ENCODE measurements at places on chromosomes 16 and 17.

DNA sequence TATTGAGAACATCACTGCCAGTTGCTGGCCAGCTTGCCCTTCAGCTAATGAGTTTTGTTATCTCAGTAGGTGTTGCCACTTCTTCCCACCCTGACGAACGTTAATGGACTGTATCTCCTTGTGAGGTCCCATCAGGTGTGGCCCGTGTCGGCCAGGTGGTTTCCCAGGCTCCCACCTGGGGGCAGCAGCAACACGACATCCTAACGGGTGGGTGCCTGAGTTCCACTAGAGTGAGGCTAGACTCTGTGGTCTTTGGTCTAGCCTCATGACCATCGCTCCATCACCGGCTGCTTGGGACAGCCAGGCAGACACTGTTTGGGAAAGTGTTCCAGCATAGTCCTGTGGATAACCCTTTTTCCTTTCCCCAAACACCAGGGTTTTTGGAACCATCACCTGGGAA lies 45.6 kb upstream of the LCMT1 start:
- H3K4me1 ChIP-seq = peaks cover 53% of the 10 kb centered on the region
- peaks cover 2% of the 10 kb centered on the region for H3K27me3 ChIP-seq
- H3K36me3 ChIP-seq = no peaks in the 10 kb centered on the region

GRCh38 chr17:9356488-9356911 lies 219.1 kb downstream of the STX8 start:
- H3K27ac ChIP-seq = no peak overlapping the region
- H3K27me3 ChIP-seq = no peaks in the 10 kb centered on the region
- H3K4me1 ChIP-seq = no peaks in the 10 kb centered on the region
- DNase-seq = no peak
- H3K36me3 ChIP-seq = peaks cover 3% of the 10 kb centered on the region

DNA sequence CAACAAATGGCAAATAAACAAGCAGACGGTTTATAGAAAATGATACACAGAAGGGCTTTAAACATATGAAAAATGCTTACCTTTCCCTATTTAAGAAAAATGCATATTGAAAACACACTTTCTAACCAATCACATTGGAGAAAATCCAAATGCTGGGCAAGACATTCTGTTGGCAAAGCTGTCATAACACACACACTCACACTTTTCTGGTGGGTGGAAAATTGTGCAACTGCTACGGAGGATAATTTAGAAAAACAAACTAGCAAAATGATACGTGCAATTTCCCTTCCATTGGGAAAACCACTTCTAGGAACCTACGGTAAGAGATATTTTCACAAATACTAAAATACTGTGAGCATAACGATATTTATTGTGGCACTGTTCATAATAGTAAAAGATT lies 9.8 kb upstream of the MYH3 start:
- no peak overlapping the region for H3K4me3 ChIP-seq
- no peaks in the 10 kb centered on the region for H3K27me3 ChIP-seq
- peaks cover 11% of the 10 kb centered on the region for H3K36me3 ChIP-seq
- no peak for DNase-seq
- H3K4me1 ChIP-seq = no peaks in the 10 kb centered on the region

- H3K36me3 ChIP-seq = peaks cover 38% of the 10 kb centered on the region
- no peak for DNase-seq
- H3K27me3 ChIP-seq = no peaks in the 10 kb centered on the region
- no peaks in the 10 kb centered on the region for H3K4me1 ChIP-seq
- no peak overlapping the region for H3K4me3 ChIP-seq
- H3K27ac ChIP-seq = no peak overlapping the region
Measured at GRCh38 chr17:8266648-8267479, 17.8 kb downstream of the PFAS start.

GRCh38 chr17:78864117-78864516 lies 23.5 kb upstream of the USP36 start:
- H3K36me3 ChIP-seq = no peaks in the 10 kb centered on the region
- no peak overlapping the region for H3K4me3 ChIP-seq

DNA sequence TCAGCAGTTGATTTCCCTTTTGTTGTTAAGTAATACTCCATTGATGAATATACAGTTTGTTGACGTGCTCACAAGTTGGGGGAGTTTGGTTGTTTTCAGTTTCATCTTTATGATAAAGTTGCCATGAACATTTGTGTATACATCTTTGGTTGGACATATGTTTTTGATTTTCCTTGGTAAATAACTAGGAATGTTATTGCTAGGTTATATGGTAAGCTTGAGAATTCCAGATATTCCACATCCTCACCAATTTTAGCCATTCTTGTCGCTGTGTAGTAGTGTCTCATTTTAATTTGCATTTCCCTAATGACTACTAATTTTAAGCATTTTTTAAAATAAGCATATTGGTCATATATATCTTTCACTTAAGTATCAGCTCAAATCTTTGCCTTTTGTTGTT lies 55.0 kb upstream of the RASL10B start:
- H3K4me3 ChIP-seq = no peak overlapping the region
- peaks cover 7% of the 10 kb centered on the region for H3K36me3 ChIP-seq
- no peaks in the 10 kb centered on the region for H3K27me3 ChIP-seq
- no peak for DNase-seq

Data from activated naive CD4-positive, alpha-beta T cell treated with anti-CD3 and anti-CD28 coated beads for 36 hours (primary cell).